ENCODE measurements at places on chromosomes 12 and 14.

GRCh38 chr14:44446965-44447364, 60.1 kb downstream of the FSCB start:
- no peak for DNase-seq

- DNase-seq = no peak
Measured at GRCh38 chr14:88496414-88496813, 58.4 kb downstream of the PTPN21 start.

GRCh38 chr14:54754623-54755386, 147.8 kb downstream of the GCH1 start:
- no peak for DNase-seq

DNA sequence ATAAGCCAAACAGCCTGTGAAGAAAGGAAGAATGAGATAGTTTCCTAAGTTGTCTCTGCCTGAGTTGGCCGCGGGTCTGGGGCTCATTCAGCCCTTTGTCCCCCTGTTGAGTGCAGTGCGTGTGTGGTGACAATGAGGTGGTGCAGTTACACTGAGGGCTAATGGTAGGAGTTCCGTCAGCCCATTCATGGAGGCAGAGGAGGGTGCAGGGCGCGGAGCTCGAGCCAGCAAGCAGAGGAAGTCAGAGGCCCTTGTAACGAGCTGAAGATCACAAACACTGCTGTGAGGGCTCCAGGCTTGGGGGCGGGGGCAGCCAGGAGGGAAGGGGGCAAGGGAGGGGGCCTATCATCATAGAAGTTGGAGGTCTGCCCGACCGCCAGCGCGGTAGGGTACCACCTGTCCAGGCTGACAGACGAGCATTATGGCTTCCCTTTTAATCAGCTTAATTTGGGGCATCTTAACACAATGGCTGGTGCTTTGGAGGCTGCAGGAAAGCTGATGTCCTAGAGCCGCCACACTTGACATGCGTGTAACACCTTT, 20.5 kb downstream of the CCND2 start:
- no peak for DNase-seq

DNA sequence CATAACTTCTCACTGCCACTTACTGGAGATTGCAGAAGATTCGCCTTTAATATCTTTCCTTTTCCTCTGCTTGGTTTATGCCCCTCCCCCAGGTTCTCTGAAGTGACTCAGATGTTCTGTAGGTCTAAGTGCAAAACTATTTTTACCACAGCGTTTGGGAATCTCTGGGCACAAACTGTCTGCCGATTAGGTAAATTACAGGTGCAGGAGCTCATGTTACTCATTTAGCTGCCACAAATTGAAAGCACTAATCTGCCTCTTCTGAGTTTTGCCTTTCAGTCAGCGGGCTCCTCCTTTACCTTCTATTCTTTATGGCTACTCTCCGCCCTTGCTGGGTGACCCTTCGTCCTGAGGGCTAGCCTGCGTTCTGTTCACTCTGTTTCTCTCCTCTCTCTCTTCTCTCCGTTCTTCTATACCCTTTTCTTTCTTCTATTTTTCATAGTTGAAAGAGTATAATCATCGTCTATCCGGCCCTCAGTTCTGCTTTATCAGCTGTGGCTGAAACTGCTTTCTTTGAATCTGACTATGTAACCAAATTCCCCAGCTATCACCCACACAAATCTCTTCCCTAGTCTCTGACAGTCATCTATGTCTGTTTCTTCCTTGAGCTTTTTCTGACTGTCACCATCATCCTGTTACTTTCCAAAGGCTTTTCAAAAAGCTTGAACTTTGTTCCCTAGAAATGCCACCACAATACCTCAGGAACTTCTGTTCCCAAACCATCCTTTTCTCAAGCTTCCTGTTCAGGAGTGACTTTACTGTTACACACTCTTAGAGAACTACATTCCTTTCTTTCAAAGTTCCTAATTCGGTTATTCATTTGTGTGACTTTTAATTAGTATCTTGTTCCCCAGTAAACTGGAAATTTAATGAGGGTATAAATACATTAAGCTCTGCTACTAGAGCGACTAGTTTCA, 4.3 kb upstream of the MYF6 start:
- no peak for DNase-seq

DNA sequence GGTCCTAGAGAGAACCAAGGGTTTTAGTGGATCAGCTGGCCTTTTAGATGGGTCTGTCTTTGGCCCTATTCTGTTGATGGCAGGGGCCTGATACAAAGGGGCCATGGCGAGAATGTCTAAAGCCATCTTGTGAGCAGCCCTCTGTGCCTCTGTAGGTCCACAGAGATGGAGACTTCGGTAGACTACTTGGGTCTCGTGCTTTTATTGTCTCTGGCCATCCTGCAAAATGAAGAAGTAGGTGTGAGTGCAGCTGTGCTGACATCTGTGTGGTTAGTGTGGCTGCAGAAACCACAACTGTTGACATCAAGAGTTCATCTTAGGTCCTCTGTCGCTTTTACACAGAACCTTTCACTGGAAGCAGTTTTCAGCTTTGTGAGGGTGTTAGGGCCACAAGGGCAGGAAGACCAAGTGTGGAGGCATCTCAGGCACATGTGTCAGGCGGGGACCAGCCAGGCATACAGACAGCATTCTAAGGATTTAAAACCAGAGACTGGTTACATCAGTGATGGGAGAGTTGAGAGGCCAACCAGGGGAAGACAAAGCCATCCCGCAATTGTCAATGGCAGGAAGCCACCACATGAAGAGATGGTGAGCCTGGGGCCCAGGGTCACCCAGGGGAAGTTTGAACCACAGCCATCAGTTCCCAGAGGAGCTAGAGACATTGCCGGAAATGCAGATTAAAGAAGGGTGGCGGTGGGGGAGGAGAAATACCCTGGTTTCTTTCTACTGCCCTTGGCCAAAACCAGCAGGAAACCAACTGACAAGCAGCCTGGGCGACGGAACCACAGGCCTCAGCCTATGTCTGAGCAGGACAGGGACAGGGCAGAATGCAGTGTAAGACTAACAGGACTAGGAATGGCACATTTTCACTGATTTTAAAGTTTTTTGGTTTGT, 13.0 kb upstream of the TPCN1 start:
- peak; percentile 55 for DNase-seq

DNA sequence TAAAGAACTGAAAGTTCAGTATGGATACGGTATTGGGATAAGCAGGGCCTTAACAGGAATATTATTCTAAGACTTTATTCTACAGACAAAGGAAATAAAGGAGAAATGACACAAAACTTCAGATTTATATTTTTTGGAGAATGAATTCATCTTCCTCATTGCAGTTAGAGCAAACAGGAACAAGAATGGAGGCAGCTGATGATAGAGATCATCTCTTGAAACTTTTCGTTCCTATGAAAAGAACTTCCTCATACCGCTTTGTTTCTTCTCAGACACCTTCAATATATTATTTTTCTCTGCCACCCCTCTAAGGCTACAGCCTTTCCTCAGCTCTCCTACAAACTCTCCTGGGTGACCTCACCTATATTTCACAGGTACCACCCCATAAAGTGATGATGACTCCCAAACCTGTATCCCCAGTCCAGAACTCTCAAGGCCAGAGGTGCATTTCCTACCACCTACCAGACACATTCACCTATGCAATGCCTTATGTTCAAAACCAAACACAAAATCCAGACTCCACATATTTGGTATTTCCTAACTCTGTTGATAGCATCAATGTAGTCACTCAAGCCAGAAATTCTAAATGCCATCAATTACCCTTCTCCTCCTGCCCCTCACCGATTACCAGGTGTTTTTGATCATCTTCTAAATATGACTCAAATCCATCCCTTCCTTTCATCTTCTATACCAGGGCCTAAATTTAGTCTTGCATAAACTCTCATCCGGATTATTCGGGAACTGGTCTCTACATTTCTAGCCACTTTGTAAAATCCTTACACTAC, 7.4 kb downstream of the MAP4K5 start:
- DNase-seq = no peak

DNA sequence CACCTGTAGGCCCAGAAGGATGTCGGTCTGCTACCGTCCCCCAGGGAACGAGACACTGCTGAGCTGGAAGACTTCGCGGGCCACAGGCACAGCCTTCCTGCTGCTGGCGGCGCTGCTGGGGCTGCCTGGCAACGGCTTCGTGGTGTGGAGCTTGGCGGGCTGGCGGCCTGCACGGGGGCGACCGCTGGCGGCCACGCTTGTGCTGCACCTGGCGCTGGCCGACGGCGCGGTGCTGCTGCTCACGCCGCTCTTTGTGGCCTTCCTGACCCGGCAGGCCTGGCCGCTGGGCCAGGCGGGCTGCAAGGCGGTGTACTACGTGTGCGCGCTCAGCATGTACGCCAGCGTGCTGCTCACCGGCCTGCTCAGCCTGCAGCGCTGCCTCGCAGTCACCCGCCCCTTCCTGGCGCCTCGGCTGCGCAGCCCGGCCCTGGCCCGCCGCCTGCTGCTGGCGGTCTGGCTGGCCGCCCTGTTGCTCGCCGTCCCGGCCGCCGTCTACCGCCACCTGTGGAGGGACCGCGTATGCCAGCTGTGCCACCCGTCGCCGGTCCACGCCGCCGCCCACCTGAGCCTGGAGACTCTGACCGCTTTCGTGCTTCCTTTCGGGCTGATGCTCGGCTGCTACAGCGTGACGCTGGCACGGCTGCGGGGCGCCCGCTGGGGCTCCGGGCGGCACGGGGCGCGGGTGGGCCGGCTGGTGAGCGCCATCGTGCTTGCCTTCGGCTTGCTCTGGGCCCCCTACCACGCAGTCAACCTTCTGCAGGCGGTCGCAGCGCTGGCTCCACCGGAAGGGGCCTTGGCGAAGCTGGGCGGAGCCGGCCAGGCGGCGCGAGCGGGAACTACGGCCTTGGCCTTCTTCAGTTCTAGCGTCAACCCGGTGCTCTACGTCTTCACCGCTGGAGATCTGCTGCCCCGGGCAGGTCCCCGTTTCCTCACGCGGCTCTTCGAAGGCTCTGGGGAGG, at the start of gene LTB4R:
LTB4R (plus strand) TSS at position 857 of the 959 bp plus-strand sequence. CDS start 4,150 bp downstream, outside the sequence.
- DNase-seq = peak; percentile 85
